ENCODE measurements at places on chromosomes 1 and 21. TPM values are rescaled to one million over a fixed set of nuclear protein-coding genes. Genes with fewer than 3 reads are reported as not detected.

KRTAP13-2 gene
- total RNA-seq, result not detected

HSPG2 gene
- total RNA-seq, result 31.9 TPM

SLC44A5 gene
- 0.43 TPM for total RNA-seq

INTS3 gene
- 29.1 TPM for total RNA-seq
